ENCODE measurements at places on chromosomes 1 and 21.

- no peak for DNase-seq
Observed at GRCh38 chr21:36783612-36784374, 84.9 kb downstream of the SIM2 start.

DNA sequence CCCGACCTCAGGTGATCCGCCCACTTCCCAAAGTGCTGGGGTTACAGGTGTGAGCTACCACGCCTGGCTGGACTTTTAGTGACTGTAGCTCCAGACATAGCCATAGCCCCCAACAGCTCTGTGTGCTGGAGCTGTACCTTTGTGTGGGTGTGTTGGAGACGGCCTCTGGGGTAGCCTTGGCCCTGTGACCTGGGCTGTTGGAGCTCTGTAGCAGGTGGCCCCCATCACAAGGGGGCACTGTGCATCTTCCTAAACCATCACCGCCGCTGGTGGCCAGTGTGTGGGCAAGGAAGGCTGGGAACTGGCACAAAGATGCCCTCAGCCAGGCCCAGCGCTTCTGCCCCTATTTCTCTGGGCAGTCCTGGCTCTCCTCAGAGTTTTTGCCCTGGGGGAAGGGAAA is 38.4 kb upstream of the FOXO6 start:
- no peak for DNase-seq

GRCh38 chr21:44436958-44437357 is 18.4 kb upstream of the LRRC3 start:
- DNase-seq = no peak

DNA sequence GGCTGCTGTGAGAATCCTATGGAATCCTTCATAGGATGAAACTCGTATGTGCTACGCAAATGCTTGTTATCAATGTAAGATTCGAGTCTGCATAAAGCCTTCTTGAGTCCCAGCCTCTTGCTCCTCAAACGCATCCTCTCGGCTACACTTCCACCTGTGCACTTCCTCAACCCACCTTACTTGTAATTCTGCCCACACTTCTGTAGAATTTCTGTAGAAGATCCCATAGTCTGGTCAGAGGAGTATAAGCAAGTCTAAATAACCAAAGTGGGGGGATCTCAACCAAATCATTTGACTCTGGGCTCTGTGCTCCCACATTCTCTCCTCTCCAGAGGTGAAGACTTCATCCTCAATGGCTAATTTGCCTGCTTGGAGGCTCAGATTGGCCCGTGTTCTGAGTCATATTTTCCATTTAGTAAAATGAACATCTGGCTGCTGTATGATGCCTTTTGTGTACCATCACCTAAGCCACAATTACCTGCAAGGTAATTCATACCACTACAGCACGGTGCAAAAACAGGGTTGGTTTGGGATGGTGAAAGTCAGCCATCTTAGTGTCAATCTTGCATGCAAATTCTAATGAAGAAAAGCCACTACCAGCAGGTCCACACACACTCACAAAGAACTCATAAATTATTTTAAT is 63.2 kb downstream of the ITPKB start:
- no peak for DNase-seq

GRCh38 chr1:116954440-116954839 is 44.7 kb downstream of the PTGFRN start:
- DNase-seq = no peak

- no peak for DNase-seq
Observed at GRCh38 chr1:164613176-164613575, 54.2 kb downstream of the PBX1 start.

- no peak for DNase-seq
Observed at GRCh38 chr1:168007691-168008090, 70.8 kb upstream of the MPC2 start.

DNA sequence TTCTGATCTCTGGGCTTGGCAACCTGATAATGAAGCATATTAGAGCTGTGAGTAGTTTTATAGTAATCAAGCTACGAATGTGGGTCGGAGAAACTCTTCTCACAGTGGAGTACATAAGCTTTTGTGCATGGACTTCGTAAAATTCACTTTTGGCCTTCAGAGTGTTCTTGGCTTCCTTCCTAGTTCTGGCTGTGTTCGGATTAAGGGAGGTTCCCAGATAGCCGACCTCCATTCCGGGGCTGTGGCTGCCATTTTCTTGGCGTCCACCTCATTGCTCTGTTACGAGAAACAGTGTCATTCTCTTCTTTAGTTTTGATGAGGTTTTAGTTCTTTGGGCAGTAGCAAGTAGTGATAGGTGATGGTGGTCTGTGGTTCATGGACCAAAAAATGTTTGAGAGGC is 26.3 kb downstream of the CAMTA1 start:
- DNase-seq = no peak

DNA sequence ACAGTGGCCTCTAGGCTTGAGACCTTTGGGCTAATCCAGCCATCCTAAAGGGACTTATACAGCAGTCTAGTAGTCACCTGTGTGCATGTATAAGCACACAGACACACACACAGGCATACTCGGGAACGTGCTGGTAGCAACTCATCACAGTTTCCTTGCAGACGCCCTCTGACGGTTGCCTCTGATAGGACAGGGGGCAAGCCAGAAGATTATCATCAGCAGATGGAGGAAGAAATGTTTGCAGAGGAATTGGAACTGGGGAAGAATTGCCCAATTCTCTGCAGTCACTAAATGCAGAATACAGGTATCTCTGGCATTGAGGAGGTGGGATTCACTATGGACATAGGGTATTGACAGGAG is 222.2 kb downstream of the C1orf94 start:
- no peak for DNase-seq

- no peak for DNase-seq
Observed at GRCh38 chr21:36610201-36610600, 88.7 kb upstream of the SIM2 start.

DNA sequence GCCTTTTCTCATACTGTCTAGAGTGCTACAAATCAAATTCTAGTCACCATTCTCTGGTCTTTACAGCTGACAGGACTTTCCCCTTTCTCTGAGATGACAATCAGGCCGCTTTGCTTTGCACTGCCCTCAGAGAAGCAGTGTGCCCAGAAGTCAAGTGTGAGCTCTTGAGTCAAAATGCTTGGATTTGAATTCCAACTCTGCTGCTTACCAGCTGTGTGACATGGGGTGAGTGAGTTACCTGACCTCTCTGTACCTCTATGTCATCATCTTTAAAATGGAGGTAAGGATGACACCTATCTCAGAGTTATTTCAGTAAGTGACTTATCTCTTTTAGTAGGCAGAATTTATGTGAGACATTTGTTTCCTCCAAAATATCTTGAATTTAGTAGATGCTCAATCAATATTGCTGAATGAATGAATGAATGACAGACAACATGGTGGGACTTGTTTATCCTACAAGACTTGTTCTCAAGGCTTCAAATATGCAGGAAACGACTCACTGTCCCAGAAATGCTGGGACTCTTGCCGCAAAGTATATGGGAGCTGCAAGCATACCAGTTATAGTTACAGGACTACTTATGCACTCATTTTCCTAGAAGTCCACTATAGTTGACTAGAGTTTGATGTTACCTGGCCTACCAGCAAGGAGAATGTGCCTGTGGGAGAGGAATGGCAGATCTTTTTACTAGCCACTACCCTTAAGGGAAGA is 38.1 kb upstream of the A3GALT2 start:
- DNase-seq = no peak

DNA sequence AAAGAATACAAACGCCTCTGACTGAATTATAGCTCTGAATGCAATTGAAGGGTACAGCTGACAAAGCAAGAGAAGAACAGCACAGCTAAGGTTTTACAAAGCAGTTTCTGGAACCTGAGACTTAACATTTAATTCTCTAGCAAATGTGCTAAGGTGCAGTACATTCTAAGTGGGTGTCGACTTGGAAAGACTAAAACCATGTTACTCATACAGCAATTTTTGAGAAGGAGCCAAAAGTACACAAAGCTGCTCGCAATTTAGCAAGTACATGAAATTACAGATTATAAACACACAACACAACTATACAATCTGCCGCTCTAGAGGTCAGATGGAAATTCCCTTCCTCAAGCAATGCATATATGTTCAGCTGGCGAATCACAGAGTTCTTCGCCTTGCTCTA is 121.9 kb downstream of the TIAM1 start:
- no peak for DNase-seq

DNA sequence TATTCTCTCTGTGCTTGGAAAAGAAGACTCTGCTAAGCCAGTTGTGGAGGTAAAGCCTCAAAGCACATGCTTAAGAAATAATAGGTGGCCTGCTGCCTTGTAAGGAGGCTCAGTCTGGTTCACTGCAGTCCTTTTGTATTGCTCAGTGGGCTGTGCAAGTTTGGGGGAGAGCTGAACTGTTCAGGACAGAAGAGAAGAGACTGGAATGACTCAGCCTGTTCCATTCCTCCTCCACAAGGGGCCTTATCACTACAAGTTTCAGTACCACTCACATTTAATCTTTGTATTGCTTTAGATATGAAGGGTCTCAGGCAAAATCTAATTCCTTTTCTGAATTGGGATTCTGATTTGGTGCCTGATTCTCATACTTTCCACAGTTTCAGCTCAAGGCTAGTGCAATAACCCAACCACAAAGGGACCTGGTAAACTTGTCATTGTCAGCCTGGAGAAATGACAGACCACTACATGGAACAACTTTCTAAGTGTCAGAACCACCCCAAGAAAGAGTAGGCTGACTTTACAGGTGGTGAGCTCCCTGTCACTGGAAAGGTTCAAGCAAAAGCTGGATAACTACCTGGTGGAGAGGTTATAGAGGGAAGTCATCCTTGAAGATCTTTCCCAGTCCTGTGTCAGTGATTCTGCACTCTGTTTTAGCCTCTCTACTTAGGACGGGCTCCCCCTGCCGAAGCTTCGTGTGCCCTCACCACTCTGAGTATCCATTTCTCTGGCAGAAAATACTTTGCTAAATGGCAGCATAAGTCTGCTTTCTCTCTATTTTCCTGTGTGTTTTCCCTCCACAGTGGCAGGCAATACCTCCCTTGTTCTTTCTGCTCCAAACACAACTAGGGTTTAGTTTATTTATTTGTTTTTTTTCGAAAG is 162.9 kb upstream of the GJB5 start:
- no peak for DNase-seq

DNA sequence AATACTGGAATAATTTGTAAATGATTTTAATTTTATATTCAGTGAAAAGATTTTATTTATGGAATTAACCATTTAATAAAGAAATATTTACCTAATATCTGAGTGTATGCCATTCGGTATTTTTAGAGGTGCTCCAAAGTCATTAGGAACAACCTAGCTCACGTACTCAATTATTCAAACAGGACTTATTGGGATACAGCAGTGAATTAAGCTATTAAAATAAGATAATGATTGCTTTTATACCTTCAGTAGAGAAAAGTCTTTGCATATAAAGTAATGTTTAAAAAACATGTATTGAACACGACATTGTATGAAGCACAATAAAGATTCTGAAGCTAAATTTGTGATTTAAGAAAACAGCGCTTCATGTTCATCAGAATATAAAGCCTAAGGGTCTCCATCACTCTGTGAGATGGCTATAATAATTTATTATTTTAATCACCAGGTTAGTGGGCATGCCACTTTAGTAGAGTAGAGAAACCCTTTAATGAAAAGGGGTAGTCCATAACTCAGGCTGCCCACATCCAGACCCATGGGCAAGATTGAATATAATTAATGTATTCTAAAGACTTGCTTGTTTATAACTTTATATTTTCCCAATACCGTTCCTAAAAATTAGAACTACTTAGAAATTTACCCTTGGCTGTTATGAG is 3.2 kb downstream of the CCN1 start:
- DNase-seq = no peak

GRCh38 chr1:218435528-218435927 is 90.4 kb downstream of the TGFB2 start:
- no peak for DNase-seq

- DNase-seq = no peak
Observed at GRCh38 chr1:110466646-110467280, 15.8 kb downstream of the PROK1 start.

- DNase-seq = no peak
Observed at GRCh38 chr1:164417016-164417704, 141.8 kb upstream of the PBX1 start.

DNA sequence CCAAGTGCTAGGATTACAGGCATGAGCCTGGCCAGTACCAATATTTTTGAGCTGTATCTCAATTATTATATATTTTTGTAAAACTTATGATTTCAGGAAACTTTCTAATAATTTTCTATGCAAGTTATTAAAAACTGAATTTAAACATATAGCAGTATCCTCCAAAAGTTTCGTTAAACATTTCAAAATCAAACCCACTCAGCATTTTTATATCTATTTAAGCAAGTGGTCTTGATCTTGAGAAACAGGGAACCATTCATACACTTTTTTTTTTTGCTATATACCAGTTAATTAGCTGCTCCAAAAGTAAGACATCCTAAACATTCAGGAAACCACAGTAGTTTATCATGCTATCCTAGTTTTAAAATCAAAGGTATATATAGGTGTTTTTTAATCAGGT is 22.0 kb downstream of the SHCBP1L start:
- no peak for DNase-seq

- no peak for DNase-seq
Observed at GRCh38 chr1:223088713-223089240, 54.3 kb downstream of the TLR5 start.

- DNase-seq = no peak
Observed at GRCh38 chr1:20071416-20071815, 1.4 kb downstream of the PLA2G5 start.

- peak; percentile 13 for DNase-seq
Observed at GRCh38 chr1:94901841-94902240, 25.1 kb downstream of the CNN3 start.

DNA sequence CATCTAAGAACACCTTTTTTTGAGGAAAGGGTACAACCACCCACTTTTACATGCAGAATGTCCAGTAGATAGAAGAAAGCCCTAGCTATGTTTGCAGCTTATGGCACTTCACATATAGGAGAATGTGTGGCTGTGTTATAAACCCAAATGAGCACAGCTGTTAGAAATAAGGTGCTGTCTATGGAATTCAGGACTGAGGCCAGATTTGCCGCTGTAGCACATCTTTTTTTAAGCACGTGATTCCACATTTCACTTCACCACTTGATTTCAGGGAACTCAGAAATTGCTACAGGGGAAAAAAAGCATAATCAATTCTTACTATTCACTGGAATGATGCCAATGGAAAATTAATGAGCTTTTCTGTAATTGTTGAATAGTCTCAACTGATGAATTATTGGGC is 147.2 kb upstream of the ADAMTS5 start:
- DNase-seq = no peak

DNA sequence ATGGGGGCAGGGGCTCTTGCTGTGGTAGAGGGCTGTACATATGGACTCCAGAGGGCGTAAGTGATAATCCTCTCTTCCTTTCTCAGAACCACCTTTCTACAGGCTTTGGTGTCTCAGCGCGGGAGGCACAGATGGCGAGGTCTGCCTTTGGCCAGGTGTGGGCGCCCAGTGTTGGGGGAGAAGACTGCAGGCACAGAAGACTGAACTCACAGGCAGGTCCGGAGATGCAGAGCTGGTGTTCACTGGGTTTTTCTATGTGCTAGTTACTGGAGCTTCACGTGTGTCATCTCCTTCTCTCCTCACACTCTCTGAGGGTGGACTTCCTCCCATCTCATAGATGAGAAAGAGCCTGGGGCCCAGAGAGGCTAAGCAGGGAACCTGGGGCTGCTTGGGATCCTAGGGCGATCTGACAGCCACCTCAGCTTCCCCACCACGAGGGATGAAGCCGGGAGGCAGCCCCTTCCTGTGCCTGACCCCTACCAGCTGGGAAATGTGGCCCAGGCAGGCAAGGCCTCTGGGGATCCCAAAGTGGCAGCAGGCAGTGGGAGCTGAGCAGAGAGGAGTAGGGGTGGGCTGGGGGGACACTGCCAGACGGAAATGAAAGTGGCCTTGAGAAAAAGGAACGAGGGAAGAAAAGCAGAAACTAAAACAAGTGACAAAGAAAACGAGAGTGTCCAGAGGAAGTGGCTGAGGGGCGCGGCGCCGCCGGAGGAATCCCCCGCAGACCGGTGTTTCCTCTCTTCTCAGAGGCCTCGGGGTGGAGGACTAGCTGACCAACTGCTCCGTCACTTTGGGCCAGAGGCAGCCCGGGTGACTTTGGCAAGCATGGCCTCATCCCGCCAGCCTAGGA is 191.6 kb downstream of the HIVEP3 start:
- no peak for DNase-seq

All from NCI-H187 treated with DMSO at 0.1 percent for 48 hours (cell line).